ENCODE measurements at places on chromosomes 7 and 10.

DNA sequence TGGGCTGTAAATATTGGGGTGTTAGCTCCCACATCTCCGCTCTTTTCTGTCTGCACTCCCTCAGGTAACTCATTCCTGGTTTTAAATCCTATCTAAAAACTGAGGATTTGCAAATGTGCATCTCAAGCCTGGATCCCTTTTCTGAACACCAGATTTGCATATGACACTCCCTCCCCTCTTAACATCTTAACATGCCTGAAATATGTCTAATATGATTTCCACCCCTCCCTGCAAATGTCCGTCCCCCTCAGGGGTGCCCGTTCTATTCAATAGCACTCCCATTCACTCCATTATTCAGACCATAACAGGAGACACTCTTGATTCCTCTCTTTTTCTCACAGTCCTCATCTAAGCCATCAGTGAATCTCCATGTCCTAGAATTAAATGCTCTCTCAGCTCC is 8.3 kb upstream of the CALD1 start:
- DNase-seq: no peak
- peaks cover 14% of the 10 kb centered on the region for H3K4me1 ChIP-seq
- no peak overlapping the region for H3K4me3 ChIP-seq

- H3K27ac ChIP-seq: no peak overlapping the region
- H3K36me3 ChIP-seq: 0 out of 2 replicates have a peak, but pooled peaks cover 1% of the 10 kb centered on the region
- no peak overlapping the region for H3K4me3 ChIP-seq
Measured at GRCh38 chr10:92219559-92219958, 71.3 kb downstream of the CPEB3 start.

DNA sequence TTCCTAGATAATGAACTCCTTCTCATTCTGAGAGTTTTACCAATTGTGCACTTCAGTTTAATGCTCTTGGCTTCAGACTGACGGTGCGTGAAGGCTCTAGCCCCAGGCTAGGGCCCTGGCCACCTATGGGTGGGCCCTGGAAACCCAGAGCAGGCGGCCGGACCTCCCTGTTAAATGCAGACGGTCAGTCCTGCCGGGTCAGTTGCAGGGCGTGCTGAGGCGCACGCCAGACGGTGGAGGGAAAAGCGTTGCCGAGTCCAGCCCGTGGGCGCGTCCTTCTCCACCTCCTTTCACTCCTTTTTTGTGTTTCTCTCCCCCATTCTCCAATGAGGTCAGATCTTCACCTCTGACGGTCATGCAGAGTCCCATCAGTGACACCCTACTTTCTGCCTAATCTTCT is 2.3 kb downstream of the DPYSL4 start:
- H3K27ac ChIP-seq: no peak overlapping the region
- H3K4me1 ChIP-seq: peaks cover 4% of the 10 kb centered on the region
- peaks cover 24% of the 10 kb centered on the region for H3K27me3 ChIP-seq

DNA sequence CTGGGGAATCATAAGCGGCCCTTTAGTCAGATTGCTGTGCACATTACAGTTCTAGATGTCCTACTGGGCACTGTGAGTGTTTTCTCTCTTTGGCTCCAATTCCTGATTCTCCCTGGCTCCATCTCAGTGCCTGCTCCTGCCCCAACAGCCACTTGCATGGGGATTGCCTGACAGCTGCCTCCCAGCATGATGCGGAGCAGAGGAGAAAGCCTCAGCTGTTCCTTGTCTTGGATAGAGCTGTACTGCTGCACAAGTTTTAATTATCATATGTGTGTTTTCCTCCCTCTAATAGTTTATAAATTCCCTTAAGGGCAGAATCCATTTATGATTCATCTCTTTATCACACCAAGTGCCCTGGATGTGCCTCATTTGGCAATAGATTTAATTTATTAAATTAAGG is 285.8 kb upstream of the COBL start:
- H3K4me3 ChIP-seq: no peak overlapping the region
- H3K36me3 ChIP-seq: no peaks in the 10 kb centered on the region
- DNase-seq: no peak
- no peaks in the 10 kb centered on the region for H3K4me1 ChIP-seq
- no peaks in the 10 kb centered on the region for H3K27me3 ChIP-seq

DNA sequence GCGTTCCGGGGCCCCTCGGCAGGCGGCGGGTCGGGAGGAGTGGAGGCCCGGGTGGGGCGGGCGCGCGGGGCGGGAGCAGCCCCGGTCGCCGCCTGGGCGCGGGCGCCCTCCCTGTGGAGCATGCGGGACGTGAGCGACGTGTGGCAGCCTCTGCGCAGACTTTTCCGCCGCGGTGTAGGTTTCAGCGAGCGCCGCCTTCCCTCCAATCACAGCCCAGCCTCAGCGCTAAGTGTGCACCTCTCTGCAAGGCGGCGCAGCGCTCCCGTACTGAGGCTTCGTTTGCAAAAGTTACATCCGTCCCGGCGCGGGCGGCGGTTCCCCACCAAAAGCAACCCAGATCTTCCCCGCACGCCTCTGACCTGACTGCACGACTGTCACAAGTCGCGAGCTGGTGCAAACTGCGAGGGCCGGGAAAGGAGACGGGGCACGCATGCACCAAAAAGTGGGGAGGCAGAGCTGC is 1.2 kb upstream of the PFKFB3 start:
- H3K4me3 ChIP-seq: peak overlapping the region; percentile 28
- H3K27ac ChIP-seq: peak overlapping the region; percentile 58
- H3K36me3 ChIP-seq: no peaks in the 10 kb centered on the region
- no peaks in the 10 kb centered on the region for H3K27me3 ChIP-seq
- DNase-seq: peak; percentile 70
- H3K4me1 ChIP-seq: peaks cover 17% of the 10 kb centered on the region

GRCh38 chr7:34453150-34453549 is 204.9 kb upstream of the NPSR1 start:
- H3K36me3 ChIP-seq: no peaks in the 10 kb centered on the region
- peak; percentile 1 for DNase-seq
- H3K4me1 ChIP-seq: no peaks in the 10 kb centered on the region
- no peak overlapping the region for H3K4me3 ChIP-seq

DNA sequence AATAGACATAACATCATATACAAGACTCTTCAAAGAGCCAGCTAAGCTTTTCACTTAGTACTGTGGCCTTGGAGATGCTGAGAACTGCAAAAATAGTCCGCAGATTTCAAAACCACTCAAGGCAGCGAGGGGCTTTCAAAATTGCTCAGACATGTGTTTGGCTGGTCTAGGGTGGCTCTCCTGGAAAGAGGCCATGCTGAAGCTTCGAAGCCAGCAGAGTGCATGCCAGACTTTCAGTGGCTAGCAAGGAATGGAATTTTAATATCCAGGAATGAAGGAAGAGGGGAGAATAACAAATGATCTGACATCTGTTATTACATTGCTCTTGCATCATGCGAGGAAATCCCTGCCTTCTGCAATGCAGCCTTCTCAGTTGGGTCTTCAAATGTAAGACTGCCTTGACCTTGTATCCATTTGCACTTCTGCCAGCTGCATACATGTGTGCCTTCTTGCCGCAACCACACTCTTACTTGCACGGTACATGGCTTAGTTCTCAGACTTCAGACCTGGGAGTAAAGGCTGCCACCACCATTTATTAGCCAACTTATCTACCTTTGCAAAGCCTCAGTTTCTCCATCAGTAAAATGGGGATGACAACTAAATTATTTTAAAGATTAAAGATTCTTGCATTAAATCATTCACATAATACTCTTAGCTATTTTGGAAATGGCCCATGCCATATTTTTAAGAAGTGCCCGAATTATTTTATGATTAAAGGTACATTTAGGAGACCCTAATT is 55.9 kb downstream of the ITIH5 start:
- H3K4me3 ChIP-seq: no peak overlapping the region
- H3K27me3 ChIP-seq: no peaks in the 10 kb centered on the region
- peaks cover 7% of the 10 kb centered on the region for H3K4me1 ChIP-seq
- peak; percentile 70 for DNase-seq

DNA sequence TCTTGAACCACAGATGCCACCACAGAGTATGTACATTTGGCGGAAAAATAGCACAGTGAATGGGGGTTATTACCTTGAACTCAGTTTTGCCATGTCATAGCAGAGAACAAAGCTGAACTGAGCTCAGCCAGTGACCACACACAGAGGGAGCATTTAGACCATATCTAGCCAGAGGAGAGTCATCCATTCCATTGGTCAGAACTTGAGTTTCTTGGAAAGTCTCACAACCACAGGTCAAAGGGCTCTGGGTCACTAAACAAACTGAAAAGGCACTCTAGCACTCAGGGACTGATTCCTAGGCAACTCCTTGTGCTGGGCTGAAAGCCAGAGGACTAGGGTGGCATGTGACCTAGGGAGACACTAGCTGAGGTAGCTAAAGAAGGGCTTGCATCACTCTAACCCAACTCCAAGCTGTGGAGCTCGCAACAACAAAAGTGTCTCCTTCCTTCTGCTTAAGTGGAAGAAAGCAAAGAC is 239.7 kb upstream of the SEMA3D start:
- no peaks in the 10 kb centered on the region for H3K4me1 ChIP-seq
- no peak overlapping the region for H3K4me3 ChIP-seq
- H3K27ac ChIP-seq: no peak overlapping the region
- no peaks in the 10 kb centered on the region for H3K36me3 ChIP-seq
- H3K27me3 ChIP-seq: no peaks in the 10 kb centered on the region

DNA sequence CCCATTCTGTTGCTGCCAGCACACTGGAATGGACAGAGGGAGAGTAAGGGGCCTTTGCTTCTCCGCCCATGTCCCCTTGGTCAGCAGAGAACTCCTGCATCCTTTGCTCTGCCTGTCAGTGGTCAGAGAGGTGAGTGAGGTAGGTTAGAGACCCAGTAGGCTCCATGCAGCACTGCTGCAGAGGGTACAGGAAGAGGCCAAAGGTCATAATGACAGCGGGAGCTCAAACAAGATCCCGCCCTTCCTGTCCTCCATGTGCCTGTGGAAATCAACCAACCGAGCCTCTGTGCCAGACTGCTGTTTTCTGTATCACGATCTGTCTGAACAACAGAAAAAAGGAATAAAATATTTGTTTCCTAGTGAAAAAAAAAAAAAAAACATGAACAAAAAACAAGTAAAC is 81.4 kb downstream of the ZNF33B start:
- no peak overlapping the region for H3K4me3 ChIP-seq
- no peak overlapping the region for H3K27ac ChIP-seq
- H3K36me3 ChIP-seq: no peaks in the 10 kb centered on the region
- DNase-seq: no peak
- no peaks in the 10 kb centered on the region for H3K4me1 ChIP-seq

DNA sequence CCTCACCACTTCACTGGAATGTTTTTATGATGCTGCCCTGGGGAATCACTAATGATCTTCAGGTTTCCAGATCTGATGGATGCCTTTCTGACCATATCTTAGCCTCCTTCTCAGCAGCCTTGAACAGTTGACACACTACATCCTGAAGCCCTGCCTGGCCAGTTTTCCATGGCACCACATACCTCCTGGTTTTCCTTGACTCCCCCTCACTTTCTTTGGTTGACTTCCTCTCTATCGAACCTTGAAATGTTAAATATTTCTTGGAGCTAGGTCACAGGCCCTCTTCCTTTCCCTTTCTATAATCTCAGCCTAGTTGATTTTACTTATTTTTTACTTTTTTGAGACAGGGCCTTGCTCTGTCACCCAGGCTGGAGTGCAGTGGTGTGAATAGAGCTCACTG is 108.8 kb upstream of the CDK1 start:
- DNase-seq: no peak
- H3K4me1 ChIP-seq: no peaks in the 10 kb centered on the region
- peaks cover 4% of the 10 kb centered on the region for H3K27me3 ChIP-seq
- H3K4me3 ChIP-seq: no peak overlapping the region
- H3K27ac ChIP-seq: no peak overlapping the region

GRCh38 chr7:139589474-139589873 is 66.0 kb downstream of the CLEC2L start:
- no peak overlapping the region for H3K4me3 ChIP-seq
- H3K27ac ChIP-seq: no peak overlapping the region
- DNase-seq: peak; percentile 26
- H3K27me3 ChIP-seq: no peaks in the 10 kb centered on the region
- H3K36me3 ChIP-seq: peaks cover 66% of the 10 kb centered on the region
